ENCODE measurements at places on chromosomes 13 and 19.
A peak's percentile ranks its signal among the peaks of the same experiment; 100 is the strongest.

- DNase-seq, result no peak
Measured at GRCh38 chr19:7515645-7516151, at the start of gene ZNF358. TSS of gene ZNF358 (plus strand) at chr19:7516103. CDS start at chr19:7519243, 3,140 bp downstream.

- no peak for DNase-seq
Measured at GRCh38 chr13:29471551-29471950, 123.9 kb downstream of the SLC7A1 start.

GRCh38 chr19:30535011-30535410, 162.8 kb downstream of the ZNF536 start:
- DNase-seq, result no peak

DNA sequence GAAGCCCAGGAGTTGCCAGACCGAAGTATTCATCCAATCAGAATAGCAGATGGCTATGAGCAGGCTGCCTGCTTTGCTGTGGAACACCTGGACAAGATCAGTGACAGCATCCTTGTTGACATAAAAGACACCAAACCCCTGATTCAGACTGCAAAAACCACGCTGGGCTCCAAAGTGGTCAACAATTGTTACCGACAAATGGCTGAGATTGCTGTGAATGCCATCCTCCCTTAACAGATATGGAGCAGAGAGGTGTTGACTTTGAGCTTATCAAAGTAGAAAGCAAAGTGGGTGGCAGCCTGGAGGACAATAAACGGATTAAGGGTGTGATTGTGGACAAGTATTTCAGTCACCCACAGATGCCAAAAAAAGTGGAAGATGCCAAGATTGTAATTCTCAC, 250.3 kb upstream of the OBI1 start:
- DNase-seq, result no peak

GRCh38 chr19:6744381-6745301, 5.2 kb downstream of the TRIP10 start:
- no peak for DNase-seq

DNA sequence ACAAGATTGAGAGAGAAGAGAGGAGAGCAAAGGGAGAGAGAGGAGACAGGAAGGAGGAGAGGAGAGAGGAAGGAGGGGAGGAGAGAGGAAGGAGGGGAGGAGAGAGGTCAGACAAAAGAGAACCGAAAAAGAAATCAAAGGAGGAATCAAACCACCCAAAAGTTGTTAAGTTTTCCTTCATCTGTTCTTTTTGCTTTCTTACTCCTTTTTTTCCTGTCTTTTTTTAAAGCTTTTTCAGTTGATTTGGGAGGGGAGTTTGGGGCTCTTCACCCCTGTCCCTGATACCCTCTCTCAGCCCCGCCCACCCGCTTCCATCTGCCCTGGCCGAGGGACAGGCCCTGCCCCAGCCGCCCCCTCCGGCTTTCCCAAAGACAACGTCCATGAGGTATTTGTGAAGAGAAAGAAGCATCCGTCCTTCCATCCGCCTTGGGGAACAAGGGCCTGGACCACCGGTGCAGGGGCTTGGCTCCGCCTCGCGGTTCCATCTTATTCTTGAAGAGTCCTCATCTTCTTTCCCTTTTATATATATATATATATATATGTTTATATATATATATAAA, 13.3 kb downstream of the ZNF574 start:
- DNase-seq, result no peak

- DNase-seq, result no peak
Measured at GRCh38 chr19:1070931-1071791, 4.2 kb downstream of the ARHGAP45 start.

DNA sequence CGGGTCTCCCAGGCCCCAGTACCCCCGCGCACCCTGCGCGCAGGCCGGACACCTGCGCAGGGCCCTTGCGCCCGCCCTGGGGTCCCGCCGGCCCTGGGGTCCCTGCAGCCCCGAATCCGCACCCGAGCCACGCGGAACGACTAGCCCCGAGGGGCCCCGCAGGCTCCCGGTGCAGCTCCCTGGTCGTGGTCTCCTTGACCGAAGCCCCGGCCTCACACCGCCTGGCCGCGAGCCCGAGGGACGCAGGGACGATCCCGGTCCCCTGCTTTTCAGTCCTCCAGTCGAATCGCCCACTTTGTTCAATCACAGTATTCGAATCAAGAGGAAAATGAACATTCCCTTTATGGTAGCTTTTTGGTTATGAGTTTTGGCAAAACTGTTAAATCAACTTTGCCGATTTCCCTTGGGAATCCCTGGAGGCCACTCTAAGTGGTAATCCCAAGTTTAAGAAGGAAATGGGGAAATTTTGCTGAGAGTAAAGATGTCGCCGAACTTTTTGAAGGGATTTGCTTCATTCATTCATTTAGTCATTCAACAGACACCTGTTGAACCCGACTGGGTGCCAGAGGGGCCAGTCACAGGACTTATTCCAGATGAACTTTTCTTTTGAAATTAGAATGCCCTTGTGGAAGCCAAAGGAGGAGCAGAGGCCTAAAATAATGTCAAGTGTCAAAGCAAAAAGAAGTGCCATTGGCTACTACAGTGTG, 75.0 kb downstream of the ZIC5 start:
- no peak for DNase-seq

- DNase-seq, result no peak
Measured at GRCh38 chr19:38505958-38506357, 72.5 kb downstream of the RYR1 start.

DNA sequence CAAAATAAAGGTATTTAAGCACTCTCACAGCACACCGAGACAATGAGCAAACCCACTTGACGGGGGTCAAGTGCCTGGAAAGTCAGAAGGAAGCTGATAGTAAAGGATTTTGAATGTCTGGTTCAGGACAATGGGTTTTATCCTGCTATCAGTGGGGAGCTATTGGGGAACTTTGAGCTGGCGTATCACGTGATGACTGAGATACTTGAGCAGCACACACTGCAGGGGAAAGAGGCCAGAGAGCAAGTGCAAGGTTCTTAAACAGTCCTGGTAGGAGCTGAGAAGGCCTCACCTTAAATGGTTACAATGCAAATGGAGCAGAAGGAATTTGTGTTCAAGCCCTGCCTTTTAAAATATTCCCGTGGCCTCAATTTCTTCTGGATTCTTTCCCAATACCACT, 225.3 kb downstream of the LACC1 start:
- no peak for DNase-seq

DNA sequence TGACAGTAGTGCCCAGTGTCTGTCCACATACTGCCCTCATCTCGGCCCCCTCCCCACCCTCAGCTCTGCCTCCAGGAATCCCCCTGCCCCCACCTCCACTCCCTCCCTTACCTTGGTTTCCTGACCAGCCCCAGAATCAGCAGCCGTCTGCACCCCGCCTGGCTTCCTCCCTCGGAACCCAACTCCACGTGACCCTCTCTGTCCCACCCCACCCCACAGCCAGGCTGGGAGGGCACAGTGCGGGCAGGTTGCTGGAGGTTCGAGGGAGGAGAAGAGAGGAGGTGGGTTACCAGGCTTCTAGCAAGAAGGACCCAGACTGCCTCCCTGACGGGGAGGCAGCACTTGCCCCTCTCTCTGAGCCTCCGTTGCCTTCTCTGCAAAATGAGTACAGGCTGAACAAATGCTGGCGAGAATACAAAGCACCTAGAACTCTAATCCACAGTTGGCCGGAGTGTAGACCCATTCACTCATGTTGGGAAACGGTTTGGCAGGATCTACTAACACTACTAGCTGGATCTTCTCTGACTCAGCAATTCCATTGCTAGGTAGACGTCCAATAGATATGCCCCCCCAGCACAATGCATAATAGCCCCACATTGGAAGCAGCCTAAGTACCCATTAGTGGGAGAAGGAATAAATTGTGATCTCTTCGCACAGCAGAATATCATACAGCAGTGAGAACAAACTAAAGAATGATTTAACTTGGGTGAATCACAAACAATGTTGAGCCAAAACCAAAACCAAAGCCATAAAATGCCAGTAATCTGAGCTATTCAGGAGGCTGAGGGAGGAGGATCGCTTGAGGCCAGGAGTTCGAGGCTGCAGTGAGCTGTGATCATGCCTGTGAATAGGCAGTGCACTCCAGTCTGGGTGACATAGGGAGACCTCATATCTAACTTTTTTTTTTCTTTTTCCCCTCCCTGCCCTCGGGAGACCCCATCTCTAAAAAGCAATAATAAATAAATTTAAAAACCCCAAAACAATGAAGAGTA, at the start of gene RASAL3:
Gene RASAL3, minus strand, starts transcription at position 151 of the 992 bp plus-strand sequence. CDS start 186 bp downstream, outside the sequence.
- no peak for DNase-seq

DNA sequence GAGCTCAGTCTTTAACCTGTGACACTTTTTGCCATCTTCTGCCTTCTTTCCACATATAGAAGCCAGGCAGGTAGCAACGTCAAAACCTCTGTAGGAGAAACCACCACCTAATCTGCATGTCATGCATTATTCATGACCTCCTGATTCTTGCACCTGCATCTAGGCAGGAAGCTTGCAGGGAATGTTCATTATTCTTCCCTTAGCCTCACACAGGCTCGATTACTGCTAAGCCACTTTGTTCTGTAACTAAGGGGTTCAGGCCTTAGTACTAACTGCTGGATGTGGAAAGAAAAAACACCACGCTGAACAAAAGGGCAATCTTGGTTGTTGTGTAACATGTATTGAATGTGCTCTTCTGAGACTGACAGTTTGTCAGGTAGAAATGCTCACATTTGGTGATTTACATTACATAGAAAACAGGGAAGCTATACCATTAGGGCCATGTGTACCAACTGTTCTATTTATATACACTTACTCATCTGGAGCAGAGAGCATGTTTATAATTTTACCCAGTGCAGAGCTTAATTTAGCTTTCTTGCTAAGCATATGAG, 366.9 kb downstream of the KLF12 start:
- DNase-seq, result no peak

GRCh38 chr13:52033039-52033438, 8.5 kb downstream of the UTP14C start:
- no peak for DNase-seq

DNA sequence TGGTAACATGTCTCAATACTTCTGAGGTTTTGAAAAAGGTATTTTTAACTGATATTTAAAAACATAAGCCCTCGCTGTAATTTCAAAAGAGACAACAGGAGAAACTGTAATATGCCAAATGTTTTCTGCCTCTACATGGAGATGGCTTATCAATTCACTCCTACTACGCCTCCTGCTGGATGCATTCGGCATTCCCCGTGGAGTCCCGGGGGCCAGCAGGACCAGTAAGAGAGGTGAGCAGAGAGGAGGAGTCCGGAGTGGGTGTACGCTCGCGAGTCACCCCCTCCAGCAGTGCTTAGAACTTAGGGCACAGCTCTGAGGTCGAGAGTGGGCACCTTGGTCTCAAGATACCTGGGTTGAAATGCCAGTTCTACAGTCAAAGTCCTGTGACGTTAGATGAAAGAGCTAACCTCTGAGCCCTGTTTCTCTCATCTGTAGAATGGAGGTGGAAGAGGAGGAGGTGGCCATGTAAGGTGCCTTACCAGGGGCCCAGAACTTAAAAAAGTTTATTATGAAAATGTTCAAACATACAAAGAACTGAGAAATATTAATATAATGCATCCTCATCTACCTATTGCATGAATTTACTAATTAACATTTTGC, 110.2 kb downstream of the STK24 start:
- no peak for DNase-seq

- no peak for DNase-seq
Measured at GRCh38 chr13:72489751-72490150, 237.7 kb downstream of the MZT1 start.

DNA sequence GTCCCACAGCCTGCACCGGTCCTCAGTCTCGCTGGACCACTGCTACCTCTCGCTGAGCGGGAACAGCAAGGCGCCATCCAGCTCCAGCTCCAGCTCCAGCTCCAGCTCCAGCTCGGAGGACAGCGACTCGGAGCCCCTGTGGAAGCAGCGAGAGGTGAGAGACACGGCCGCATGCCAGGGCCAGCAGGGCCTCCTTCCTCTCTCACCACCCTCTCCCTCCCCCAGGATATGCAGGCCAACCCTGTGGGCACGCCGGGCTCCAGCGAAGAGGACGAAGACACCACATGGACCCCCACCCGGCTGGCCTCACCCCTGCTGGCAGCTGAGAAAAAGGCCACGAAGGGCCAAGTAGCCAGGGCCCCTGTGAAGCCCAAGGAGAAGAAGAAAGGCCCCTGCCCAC, 7.3 kb downstream of the SIX5 start:
- no peak for DNase-seq

DNA sequence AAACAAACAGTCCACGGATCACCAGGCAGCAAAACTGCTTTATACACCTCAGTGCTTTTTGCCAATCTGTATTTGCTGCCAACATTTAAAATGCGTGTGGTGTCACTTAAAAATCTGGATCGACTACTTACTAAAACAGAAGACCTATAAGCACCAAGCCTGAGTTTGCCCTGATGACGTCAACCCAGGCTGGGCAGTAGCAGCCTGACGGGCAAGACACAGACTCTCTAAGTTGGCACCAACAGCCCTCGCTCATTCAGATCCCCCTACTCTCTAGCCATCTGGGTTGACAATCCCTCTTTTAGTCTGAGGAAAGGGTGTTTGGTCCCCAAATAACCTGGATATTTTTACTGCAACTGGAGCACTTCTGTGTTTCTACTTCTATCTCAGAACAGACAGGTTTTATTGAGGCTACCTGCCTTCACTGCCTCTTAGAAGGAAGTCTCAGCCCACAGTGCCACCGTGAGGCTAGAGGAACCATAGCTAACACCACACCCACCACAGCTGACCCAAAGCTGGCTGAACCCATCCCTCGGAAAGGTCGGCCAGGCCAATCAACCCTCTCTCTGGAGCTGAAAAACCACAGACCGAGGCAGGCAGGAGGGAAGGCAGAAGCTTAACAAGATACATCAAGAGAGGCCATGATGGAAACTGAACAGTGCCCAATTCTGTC, 6.9 kb downstream of the SUGP2 start:
- DNase-seq, result no peak

DNA sequence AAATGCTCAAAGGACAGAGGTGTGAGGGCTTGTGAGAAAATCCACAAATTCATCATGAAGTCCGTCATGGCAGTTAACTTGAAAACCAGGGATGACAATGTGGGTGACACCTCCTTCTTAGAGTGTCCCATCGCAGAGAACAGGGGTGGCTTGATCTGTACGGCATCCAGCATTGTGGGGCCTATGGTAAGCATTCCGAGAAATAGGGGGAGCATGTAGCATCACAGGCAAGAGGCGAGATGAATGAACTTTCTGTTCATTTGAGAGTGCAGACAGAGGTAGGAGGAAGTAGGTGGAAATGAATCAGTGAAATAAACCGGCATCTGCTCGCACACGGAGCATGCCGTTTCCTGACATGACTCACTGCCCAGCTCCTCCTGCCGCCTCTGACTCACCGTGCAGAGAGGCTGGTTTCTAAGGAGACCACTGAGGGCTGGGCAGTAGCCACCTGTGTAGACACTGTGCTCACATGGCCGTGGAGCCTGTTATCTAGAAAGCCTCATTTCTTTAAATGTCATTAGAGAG, 339.0 kb downstream of the RFC3 start:
- peak; percentile 2 for DNase-seq
